ENCODE measurements at places on chromosomes 16 and 17.

GRCh38 chr17:80603396-80603795 is 58.8 kb downstream of the RPTOR start:
- DNase-seq: no peak

DNA sequence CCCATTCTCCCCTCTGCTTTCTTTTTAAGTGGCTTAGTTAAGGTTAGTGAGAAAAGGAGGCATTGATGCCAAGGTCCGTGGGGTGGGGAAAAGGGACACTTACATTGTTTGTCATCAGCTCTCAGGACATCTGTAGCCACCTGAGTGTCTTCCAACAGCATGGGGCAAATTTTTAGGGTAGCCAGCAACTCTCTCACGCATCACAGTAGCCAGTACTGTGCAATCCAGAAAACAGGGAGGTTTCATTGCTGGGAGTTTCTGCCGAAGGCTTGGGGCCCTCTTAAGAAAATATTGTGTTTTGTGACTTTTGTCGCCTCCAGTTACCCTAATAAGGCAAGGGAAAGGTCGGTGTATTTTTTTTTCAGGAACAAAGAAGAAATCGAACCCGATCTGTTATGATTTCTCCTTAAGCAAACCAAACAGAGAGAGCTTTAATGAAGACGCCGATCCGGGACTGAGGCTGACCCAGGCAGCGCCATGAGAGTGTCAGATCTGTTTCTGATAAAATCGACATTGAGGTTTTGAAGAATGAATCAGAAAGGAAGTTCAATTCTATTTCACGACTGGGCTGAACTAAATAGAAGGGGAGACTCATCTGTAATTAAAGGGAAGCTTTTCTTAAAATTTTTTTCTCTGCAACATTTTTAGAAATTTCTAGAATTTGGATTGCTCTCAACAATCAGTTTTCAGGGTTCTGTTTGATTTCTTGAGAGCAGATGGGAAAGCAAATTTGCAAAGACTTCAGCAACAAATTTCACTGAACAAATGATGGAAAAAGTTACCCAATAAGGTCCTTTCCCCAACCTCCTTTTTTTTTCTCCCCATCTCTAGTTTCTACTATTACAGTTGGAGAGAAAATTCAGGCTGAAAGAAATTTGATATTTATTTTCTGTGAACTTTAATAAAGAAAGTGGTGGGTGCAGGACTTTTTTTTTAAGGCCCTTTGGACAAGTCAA is 144.7 kb upstream of the IRX3 start:
- DNase-seq: no peak

DNA sequence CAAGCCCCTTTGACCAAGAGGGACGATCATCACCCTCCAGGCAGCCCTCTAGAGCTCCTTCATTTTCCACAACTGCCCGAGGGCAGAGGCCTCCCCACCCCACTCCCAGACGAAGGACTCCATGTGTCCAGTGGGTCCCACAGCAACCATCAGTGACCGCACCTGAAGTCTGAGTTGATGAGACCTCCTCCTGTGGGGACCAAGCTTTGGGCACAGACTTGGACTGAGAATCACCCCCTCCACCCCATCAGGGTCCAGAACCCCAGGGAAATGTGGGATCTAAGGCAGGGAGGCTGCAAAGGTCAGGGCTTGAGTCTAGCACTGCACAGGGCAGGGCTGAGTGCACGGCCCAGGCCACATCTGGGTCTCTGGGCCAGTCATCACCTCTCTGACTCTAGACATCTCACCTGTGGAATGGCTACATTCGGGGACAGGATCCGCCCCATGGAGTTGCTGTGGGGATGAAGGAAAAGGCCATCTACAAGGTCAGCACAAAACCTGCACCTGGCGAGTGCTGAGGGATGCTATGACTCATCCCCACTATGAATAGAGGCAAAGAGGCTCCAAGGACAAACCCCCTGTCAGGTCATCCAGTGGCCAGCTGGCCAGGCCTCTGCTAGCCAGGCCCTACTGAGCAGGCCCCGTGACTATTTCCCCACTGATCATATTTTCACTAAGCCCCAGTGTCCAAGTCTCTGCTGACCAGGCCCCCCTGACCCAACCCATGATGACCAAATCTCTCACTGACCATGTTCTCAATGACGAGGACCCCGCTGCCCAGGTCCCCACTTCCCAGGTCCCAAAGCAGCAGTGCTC is 38.4 kb downstream of the TNFRSF13B start:
- DNase-seq: no peak

- DNase-seq: no peak
These were observed 12.7 kb upstream of the SSTR2 start for GRCh38 chr17:73151916-73152632.

- no peak for DNase-seq
These were observed at the start of gene SDR42E2 for GRCh38 chr16:22161999-22162655. TSS of gene SDR42E2 (plus strand) at chr16:22162506. CDS start at chr16:22165583, 3,077 bp downstream.

DNA sequence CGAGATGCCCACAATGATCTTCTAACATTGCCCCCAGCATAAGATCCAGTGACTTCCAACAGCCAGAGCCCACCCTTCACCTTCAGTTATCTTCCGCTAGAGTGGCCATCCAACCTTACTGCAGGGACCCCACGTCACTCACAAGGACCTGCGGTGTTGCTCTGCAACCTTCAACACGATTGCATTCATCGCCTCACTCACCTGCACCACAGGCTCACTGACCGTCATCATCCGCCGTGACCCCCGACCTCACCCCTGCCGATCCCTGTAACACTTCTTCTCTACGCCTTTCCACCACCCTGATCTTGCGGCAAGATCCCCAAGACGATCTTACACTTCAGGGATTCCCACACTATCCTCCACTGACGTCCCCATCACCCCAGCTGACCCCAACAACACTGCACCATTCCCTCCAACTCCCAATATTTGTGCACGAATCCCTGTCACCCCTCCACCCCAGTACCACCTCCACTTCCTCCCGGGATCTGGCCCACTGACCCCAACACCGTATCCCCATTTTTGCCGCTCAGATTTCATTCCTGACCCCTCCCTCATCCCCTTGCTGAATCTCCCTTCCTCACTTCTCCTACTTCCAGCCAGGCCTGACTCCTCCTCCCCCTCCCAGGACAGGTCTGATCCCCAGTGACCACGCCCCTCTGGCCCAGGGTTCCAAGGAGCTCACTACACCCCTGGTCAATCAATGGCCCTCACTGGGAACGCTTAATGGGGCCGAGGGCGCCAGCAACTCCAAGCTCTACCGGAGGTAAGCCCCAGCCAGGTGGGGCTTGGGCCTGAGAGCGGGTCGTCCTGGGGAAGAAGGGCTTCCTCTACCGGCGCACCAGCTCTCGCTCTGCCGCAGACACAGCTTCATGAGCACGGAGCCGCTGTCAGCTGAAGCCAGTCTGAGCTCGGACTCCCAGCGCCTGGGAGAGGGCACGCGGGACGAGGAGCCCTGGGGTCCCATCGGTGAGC is 7.6 kb downstream of the RUNDC3A start:
- DNase-seq: no peak

- no peak for DNase-seq
These were observed 445.7 kb downstream of the TOX3 start for GRCh38 chr16:52101246-52101645.

- DNase-seq: no peak
These were observed 637 bp downstream of the PLCG2 start for GRCh38 chr16:81779536-81780320.

DNA sequence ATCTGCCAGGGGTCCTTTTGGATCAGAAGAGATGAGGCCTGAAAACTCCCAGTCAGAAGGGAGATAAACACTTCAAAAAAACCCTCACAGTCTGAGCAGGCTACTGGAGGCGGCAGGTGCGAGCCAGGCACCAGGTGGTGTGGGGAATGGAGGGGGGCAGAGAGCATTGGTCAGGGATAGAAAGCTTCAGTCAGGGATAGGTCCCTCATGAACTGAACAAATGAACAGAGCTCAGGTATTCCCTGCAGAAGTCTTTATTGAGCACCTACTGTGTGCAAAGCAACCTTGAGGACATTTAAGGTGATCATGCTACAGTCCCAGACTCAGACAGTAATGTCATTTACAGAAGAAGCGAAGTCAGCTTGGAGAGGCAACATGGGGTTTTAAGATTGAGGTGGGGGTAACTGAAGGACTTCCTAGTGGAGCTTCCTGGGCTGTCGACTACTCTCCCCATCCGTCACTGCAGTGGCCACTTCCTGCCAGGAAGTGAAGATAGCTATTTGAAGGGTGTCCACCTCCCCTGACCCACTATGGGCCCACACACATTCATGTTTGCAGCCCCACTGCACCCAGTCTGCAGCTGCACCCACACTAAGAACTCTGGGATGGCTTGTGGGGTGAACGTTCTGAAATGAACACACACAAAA is 3.2 kb downstream of the KIFC3 start:
- no peak for DNase-seq

DNA sequence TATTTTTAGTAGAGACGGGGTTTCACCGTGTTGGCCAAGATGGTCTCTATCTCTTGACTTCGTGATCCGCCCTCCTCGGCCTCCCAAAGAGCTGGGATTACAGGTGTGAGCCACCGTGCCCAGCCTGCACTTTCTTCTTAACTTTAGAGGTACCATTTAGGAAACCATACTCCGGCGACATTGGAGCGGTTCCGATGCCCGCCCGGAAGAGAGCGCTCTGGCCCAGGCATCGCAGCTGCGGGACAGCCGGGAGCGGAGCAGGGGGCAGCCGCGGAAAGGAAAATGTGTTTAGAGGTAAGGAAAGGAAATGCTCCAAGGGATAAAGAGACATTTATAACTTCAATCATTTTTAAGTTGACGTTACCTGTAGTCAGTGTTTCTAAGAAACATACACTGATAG is 6.0 kb upstream of the HS3ST3B1 start:
- DNase-seq: no peak

- no peak for DNase-seq
These were observed 10.4 kb downstream of the ZNF652 start for GRCh38 chr17:49351572-49352140.

GRCh38 chr17:29086628-29087332 is 43.8 kb downstream of the PIPOX start:
- DNase-seq: no peak

- DNase-seq: no peak
These were observed 127.5 kb downstream of the CLEC16A start for GRCh38 chr16:11071829-11072228.

DNA sequence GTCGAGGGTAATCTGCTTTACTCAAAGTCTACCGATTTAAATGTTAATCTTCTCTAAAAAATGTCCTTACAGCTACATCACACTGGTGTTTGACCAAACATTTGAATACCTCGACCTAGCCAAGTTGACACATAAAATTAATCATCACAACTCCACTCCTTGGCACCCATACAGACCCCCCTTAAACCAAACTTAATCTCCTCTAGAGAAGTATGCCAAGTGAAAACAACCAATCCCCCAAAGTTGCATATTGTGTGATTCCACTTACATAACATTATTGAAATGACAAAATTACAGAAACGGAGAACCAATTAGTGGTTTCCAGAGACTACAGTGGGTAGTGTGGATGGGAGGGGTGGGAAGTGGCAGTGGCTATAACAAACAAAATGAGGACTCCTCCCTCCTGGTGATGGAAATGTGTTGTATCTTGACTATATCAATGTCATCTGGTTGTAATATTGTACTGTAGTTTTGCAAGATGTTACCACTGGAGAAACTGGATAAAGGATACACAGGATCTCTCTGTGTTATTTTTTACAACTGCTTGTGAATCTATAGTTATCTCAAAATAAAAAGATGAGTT is 39.4 kb downstream of the CAPNS2 start:
- no peak for DNase-seq

DNA sequence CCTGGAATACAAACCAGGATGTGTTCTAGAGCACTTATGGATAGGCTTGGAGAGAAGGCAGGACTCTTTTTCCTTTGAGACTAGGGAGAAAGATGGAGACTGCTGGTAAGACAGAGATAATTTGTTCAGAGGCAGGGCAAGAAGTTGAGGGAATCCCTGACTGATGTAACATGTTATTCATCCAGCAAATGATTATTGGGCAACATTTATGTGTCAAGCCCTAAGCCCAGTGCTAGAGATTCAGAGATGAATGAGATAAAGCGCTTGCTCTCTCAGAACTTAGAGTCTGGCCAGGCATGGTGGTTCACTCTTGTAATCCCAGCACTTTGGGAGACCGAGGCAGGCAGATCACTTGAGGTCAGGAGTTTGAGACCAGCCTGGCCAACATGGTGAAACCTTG is 47.8 kb upstream of the NUFIP2 start:
- DNase-seq: no peak

- no peak for DNase-seq
These were observed 4.9 kb downstream of the ALOX15 start for GRCh38 chr17:4636474-4637100.

- no peak for DNase-seq
These were observed 651.4 kb upstream of the GOT2 start for GRCh38 chr16:59385491-59385890.

DNA sequence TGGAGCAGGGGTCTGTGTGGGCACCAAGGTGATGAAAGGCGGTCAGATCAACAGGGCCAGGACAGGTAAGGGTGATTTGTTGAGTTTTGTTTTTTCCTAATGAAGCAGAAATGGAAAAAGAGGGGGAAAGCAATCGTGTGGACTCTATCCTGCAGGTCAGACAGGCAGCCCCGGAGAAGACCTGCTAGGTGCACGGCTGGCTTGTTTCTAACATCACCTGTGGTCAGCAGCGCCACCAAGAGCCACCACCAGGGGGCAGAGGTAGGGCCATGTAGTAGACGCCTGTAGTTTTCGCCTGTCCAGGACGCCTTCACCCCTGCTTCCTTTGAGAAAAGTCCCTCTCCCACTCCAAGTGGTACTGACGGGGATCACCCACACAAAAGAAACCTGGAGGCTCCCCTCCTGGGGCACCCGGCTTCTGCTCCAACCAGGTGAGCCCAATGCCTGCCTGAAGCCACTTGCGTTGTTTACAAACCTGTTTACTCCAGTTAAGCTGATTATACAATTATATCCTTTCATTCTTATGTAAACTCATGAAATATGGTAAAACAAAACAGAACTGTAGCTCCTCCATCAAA is 54.2 kb upstream of the SEC14L1 start:
- peak; percentile 48 for DNase-seq

- DNase-seq: no peak
These were observed 626 bp downstream of the NUPR1 start for GRCh38 chr16:28537964-28538732.

GRCh38 chr16:57852189-57852588 is 49.9 kb upstream of the KIFC3 start:
- no peak for DNase-seq

GRCh38 chr17:80836971-80837481 is 154.6 kb upstream of the CHMP6 start:
- DNase-seq: no peak

- peak; percentile 32 for DNase-seq
These were observed at the start of gene XAF1 for GRCh38 chr17:6755731-6756184. TSS of gene XAF1 (plus strand) at chr17:6756046. CDS start at chr17:6756079, 33 bp downstream.

DNA sequence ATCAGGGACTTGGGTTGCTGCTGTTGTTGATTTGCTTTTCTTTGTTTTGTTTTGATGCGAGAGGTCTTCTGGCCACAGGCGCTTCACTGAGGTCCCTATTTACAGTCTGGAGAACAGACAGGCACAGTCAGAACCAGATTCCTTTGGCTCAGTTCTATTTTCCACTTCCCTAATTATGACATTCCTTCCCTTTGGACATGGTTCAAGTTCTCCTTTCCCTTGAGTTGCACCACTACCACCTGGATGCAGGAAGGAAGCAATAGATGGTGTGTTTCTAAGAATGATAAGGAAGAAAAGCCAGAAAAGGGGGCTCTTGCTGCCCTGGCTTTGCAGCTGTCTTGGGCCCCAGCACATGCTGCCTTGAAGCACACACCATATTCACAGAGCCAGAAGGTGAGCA is 160.6 kb downstream of the MAF start:
- DNase-seq: peak; percentile 38

GRCh38 chr17:42784811-42785592 is 4.6 kb downstream of the WNK4 start:
- DNase-seq: no peak

Data from globus pallidus (tissue), 1 donor.